ENCODE measurements at places on chromosomes 4 and X.

DNA sequence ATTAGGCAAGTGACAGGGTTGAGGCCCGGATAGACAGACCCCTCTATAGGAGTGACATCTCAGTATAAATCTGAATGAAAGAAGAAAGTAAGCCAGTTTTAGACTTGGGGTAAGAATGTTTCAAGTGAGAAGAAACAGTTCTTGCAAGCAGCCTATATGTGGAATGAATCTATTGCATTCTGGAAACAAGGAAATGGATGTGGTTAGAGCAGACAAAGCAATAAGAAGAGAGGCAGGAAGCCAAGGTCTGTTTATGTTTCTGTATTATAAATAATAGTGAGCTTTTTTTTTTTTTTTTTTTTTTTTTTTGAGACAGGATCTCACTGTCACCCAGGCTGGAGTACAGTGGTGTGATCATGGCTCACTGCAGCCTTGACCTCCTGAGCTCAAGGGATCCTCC lies 255.8 kb downstream of the UNC5C start:
- no peak overlapping the region for H3K27ac ChIP-seq
- no peaks in the 10 kb centered on the region for H3K4me1 ChIP-seq
- no peaks in the 10 kb centered on the region for H3K36me3 ChIP-seq
- no peak for DNase-seq
- H3K27me3 ChIP-seq, result no peaks in the 10 kb centered on the region

DNA sequence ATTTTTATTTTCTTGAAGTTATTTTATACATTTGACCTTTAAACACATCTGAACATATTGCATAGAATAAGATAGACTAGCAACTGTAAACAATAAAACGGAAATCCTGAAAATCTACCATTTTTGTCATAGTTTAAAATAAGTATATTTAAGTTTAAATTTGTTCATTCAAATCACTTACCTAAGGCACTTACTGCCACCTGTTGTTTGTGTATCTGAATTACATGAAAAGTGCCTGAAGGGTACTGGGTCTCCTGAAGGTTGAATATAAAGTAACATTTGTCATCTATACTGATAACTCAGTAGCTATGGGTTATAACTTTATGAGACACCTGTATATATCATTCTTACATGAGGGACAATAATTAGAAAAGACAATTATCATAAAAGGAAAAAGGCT lies 38.6 kb downstream of the TRPC5 start:
- H3K4me1 ChIP-seq, result no peaks in the 10 kb centered on the region
- no peak overlapping the region for H3K27ac ChIP-seq
- no peak overlapping the region for H3K4me3 ChIP-seq
- no peak for DNase-seq
- no peaks in the 10 kb centered on the region for H3K27me3 ChIP-seq

DNA sequence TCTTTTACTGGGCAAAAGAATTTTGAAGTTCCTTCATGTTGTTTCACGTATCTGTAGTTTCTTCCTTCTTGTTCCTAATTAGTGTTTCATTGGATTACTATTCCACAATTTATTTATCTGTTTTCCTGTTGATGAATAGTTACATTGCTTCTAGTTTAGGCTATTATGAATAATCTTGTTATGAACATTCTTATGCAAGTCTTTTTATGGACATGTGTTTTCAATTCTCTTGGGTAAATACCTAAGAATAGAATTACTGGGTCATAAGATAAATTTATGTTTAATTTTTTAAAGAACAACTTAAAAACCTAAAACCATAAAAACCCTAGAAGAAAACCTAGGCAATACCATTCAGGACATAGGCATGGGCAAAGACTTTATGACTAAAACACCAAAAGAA lies 70.9 kb upstream of the RXFP1 start:
- no peaks in the 10 kb centered on the region for H3K4me1 ChIP-seq
- H3K27me3 ChIP-seq, result no peaks in the 10 kb centered on the region
- H3K36me3 ChIP-seq, result no peaks in the 10 kb centered on the region
- no peak overlapping the region for H3K27ac ChIP-seq
- no peak for DNase-seq

DNA sequence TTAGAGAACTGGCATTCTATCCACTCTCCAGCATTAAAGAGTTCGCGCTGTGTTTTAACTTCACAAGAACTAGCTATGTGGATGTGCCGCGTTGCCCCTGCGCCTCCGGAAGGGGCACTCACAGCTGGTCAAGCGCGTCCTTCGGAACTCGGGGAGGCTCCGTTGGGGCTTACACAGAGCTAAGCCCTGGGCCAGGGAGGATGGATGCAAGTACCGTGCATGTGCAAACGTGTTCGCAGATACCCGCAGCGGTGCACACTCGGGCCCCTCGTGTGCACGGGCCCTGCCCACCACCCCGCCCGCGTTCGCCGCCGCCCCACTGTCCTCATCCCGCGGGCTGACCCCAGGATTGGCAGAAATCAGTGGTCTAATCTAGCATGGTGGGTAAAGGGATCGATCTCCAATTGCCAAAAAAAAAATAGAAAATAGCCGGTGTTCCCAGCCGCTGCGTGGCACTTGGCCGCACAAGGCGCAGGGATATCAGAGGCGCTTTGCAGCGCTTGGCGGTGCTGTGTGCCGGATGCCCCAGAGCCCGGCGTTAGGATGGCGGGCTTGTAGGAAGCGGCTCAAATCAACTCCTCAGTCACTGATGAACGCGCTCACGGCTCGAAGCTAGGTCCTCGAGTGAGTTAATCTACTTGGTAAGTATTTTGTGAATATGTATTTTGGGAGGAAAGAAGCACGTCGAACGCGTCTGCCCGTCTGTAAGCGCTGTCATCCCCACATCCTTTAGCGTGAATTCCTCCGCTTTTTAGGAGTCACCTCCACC lies 989 bp upstream of the PCDH10 start:
- peaks cover 36% of the 10 kb centered on the region for H3K4me1 ChIP-seq
- H3K27ac ChIP-seq, result no peak overlapping the region
- H3K27me3 ChIP-seq, result peaks cover 17% of the 10 kb centered on the region
- no peaks in the 10 kb centered on the region for H3K36me3 ChIP-seq
- no peak for DNase-seq

DNA sequence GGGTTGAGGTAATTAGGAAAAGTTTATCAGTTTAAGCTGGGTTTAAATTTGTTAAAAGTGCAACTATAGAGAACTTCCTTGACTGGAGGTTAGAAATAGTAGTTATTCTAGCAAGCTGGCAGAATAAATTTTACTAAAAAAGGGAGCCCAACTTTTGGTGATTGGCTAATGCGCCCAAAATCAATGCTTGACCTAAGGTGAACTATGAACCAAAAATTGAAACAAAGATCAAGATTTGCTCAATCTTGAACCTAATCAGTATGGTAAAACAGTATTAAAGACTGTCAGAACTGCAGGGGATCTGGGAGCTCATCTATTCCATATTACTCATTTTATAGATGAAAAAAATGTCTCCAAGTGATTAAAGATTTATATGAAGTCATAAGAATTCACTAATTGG lies 6.1 kb upstream of the SPATA18 start:
- no peaks in the 10 kb centered on the region for H3K4me1 ChIP-seq
- no peak for DNase-seq
- H3K4me3 ChIP-seq, result no peak overlapping the region
- H3K36me3 ChIP-seq, result no peaks in the 10 kb centered on the region
- no peaks in the 10 kb centered on the region for H3K27me3 ChIP-seq
- no peak overlapping the region for H3K27ac ChIP-seq

- no peak for DNase-seq
- no peaks in the 10 kb centered on the region for H3K4me1 ChIP-seq
- H3K36me3 ChIP-seq, result no peaks in the 10 kb centered on the region
- H3K27ac ChIP-seq, result no peak overlapping the region
Measured at GRCh38 chrX:30144971-30145731, 70.2 kb upstream of the MAGEB2 start.

GRCh38 chr4:74353858-74354257 lies 11.1 kb upstream of the EREG start:
- no peak overlapping the region for H3K4me3 ChIP-seq
- H3K27me3 ChIP-seq, result no peaks in the 10 kb centered on the region
- DNase-seq, result no peak

DNA sequence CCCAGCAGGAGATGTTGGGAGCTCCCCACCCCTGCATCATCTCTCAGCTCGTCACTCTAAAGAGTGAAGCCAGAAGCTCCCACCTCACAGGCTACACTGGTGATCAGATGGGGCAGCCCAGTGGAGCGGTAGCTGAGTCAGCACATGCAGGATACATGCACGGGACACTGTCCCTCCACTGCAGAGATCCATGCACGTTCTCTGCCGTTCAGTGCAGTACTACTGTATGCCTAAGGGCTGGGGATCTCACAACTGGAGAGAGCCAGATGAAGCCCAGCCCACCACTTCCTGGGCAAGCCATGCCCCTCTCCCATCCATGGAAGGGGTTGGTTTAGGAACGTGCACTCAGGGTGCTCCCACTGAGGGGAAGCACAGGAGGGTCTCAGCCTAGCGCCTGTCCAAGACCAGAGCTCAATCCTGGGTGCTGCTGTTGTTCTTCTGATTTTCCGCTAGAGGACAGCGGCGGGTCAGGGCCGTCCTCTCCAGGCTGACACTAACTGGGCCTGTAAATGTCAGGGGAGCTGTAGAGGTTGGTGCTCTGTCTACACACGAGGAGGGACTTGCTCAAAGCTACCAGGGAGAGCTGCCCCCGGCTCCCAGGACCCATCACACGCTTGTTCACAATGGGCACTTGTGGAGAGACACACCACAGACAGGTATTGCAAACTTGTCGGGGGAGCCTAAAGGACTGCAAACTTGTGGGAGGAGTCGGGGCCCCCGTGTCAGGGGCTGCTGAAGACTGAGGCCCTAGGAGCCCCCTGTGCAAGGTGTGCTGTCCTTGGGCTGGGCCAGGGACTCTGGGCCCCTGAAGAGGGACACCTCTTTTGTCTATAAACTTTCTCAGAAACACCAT lies 18.2 kb upstream of the ABLIM2 start:
- peak; percentile 68 for DNase-seq
- no peak overlapping the region for H3K27ac ChIP-seq
- no peak overlapping the region for H3K4me3 ChIP-seq
- no peaks in the 10 kb centered on the region for H3K27me3 ChIP-seq
- H3K4me1 ChIP-seq, result no peaks in the 10 kb centered on the region
- H3K36me3 ChIP-seq, result no peaks in the 10 kb centered on the region

DNA sequence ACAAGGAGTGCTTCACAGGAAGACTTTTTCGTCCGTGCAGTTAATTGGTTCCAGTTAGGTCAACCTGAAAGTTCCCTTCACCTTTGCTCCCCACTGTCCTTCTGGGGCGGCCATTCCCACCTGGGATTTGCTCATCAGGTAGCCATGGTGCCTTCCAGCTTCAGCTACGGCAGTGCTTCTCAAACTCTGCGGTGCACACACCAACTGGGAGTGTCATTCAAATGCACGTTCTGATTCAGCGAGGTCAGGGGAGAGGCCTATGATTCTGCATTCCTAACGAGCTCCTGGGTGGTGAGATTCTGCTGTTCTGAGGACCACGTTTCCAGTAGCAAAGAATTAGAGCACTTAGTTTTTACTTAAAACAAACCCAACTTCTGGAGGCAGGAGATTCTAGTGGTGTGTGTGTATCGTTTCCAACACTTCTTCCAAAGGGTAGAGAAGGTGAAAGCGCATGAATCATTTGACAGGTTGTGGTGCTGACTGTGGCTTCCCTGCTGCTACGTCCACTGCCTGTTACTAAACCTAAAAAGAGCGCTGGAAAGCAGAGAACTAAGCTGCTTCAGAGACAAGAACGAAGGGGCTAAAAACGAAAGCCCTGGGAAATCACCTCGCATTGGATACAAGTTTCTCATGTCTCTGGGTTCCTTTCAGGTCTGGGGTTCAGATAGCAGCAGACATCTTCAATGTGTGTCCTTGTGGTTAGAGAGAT lies 4.7 kb upstream of the HELT start:
- no peak for DNase-seq
- peaks cover 16% of the 10 kb centered on the region for H3K27me3 ChIP-seq
- H3K4me1 ChIP-seq, result no peaks in the 10 kb centered on the region
- no peak overlapping the region for H3K27ac ChIP-seq
- H3K36me3 ChIP-seq, result no peaks in the 10 kb centered on the region
- H3K4me3 ChIP-seq, result no peak overlapping the region

- DNase-seq, result no peak
- no peak overlapping the region for H3K4me3 ChIP-seq
- no peaks in the 10 kb centered on the region for H3K27me3 ChIP-seq
- H3K27ac ChIP-seq, result no peak overlapping the region
- no peaks in the 10 kb centered on the region for H3K4me1 ChIP-seq
- no peaks in the 10 kb centered on the region for H3K36me3 ChIP-seq
Measured at GRCh38 chrX:28351801-28352200, 235.4 kb upstream of the IL1RAPL1 start.

DNA sequence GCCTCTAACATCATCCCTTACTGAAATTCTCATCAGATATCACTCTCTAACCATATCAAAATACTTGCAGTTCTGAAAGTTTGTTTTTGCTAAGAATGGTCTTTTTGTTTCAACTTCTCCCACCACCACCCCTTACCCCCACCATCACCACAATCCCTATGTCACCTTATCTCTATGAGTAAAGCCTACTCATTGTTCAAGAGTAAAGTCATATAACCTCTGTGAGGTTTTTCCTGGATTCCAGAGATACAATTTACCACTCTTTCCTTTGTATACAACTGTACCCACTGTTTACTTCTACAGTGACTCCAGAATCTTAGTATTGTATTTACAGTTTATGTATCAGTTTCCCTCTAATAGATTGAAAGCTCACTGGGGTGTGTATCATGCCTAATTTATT lies 158.0 kb upstream of the PCDH10 start:
- DNase-seq, result no peak
- H3K4me1 ChIP-seq, result no peaks in the 10 kb centered on the region
- H3K27me3 ChIP-seq, result no peaks in the 10 kb centered on the region
- H3K27ac ChIP-seq, result no peak overlapping the region
- no peaks in the 10 kb centered on the region for H3K36me3 ChIP-seq
- no peak overlapping the region for H3K4me3 ChIP-seq

DNA sequence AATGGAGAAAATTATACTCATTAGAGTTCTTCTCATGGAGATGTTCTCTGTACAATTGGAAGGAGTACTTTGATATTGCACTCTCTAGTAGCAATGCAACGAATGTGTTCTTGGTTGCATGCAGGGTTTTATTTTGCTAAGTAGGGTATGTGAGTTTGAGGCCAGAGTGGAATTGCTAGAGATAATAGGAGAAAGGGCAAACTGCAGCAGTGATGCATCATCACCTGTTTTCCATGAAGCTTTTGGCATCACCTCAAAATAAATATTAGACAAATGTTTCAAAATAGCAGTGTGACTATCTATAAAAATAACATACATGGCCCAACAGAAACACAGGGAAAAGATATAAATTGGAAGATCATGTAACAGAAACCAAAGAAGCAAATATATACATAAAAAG lies 93.3 kb downstream of the TIGD2 start:
- no peaks in the 10 kb centered on the region for H3K36me3 ChIP-seq
- no peaks in the 10 kb centered on the region for H3K27me3 ChIP-seq
- H3K4me3 ChIP-seq, result no peak overlapping the region
- H3K27ac ChIP-seq, result no peak overlapping the region
- no peak for DNase-seq

- H3K27ac ChIP-seq, result no peak overlapping the region
- no peaks in the 10 kb centered on the region for H3K4me1 ChIP-seq
- H3K36me3 ChIP-seq, result no peaks in the 10 kb centered on the region
- no peaks in the 10 kb centered on the region for H3K27me3 ChIP-seq
- DNase-seq, result no peak
- no peak overlapping the region for H3K4me3 ChIP-seq
Measured at GRCh38 chrX:13235930-13236329, 83.9 kb downstream of the ATXN3L start.

- no peaks in the 10 kb centered on the region for H3K4me1 ChIP-seq
- no peaks in the 10 kb centered on the region for H3K36me3 ChIP-seq
- no peaks in the 10 kb centered on the region for H3K27me3 ChIP-seq
- H3K27ac ChIP-seq, result no peak overlapping the region
Measured at GRCh38 chr4:82739287-82740190, 59.1 kb downstream of the SCD5 start.

- H3K4me3 ChIP-seq, result no peak overlapping the region
- H3K4me1 ChIP-seq, result no peaks in the 10 kb centered on the region
- no peak overlapping the region for H3K27ac ChIP-seq
- H3K36me3 ChIP-seq, result no peaks in the 10 kb centered on the region
- no peaks in the 10 kb centered on the region for H3K27me3 ChIP-seq
- no peak for DNase-seq
Measured at GRCh38 chrX:12411831-12412230, 273.6 kb downstream of the FRMPD4 start.
